ENCODE measurements at places on chromosomes 4 and X. TPM values are rescaled to one million over a fixed set of nuclear protein-coding genes. Genes with fewer than 3 reads are reported as not detected.

Gene CYSLTR1
- total RNA-seq: 0.45 TPM

Gene H2BW2
- not detected for total RNA-seq

Gene SPANXB1
- total RNA-seq: not detected

Gene SPON2
- total RNA-seq: 9.9 TPM

Gene FRMPD3
- total RNA-seq: not detected

Gene AKAP17A
- total RNA-seq: 82.8 TPM

Gene L1CAM
- 2.2 TPM for total RNA-seq

Gene ITIH6
- total RNA-seq: not detected

Gene MAGEA11
- not detected for total RNA-seq

Gene MAGEA2B
- total RNA-seq: not detected

All from activated CD8-positive, alpha-beta T cell treated with anti-CD3 and anti-CD28 coated beads for 36 hours (primary cell).